ENCODE measurements at places on chromosomes 3 and 15.

- DNase-seq, result no peak
Measured at GRCh38 chr3:42214064-42214463, 51.9 kb downstream of the CCK start.

DNA sequence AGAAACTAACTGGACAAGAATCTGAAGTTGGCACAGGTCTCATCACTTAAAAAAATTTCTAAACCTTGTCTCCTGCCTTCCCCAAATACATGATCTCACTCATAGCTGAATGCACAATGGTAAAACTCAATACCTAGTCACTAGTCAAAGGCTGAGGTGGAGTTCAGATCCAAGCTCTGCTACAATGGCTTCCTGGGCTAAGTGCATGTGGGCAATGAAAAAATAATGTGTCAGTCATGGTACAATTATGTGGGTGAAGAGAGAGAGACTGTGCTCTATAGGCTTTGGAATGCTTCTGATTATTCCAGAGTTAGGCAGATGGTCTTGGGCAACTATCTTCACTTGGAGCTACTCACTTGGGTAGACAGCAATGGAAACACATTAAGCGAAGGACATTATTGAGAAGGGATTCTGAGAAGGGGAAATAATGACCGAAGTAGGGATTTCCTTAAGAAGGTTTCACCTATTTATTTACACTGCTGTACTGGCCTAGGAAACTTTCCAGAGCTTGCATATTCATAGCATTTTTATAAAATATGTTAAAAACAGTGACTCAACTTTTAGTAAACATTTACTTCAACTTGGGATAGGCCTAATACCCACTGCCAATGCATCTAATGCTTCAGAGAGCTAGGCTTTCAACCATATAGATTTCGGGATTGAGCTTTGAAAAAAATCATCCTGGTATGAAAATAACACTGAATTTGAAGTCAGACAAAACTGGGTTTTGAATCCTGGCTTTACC, 58.7 kb upstream of the PLXND1 start:
- no peak for DNase-seq

- no peak for DNase-seq
Measured at GRCh38 chr15:47661661-47662180, 55.6 kb upstream of the SEMA6D start.

DNA sequence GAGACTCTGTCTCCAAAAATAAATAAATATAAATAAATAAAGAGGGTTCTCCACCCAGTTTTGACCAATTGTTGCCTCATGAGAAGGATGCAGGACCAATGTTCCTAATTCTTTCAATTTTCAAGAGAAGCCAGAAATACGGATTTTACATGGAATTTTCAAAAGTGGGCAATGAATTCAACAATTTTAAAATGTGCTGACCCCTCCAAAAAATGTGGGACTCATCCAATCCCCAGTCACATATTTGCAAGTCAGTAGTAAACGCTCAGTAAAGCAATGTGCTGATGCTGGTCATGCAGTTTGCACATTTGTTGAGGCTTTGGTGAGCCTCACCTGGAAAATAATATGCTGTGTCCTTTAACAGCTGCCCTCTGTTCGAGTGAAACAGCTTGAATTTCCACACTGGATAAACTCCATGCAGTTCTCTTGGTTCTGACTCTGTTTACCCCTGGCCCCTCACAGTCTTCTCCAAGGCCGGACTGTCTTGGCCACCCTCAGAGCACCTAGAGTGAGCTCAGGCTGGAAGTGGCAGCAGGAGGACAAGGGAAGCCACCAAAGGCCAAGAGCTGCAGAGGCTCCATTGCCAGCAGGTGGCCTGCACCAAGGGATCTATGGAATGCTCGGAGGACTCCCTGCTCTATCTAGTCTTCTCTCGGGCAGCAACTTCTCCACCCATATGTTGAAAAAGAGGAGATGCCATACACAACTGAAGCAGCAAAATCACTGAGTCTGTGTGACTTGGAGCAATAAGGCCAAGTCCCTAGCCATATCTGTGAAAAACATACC, 246.8 kb downstream of the UACA start:
- DNase-seq, result no peak

- DNase-seq, result no peak
Measured at GRCh38 chr3:8482960-8483665, 18.5 kb upstream of the LMCD1 start.

DNA sequence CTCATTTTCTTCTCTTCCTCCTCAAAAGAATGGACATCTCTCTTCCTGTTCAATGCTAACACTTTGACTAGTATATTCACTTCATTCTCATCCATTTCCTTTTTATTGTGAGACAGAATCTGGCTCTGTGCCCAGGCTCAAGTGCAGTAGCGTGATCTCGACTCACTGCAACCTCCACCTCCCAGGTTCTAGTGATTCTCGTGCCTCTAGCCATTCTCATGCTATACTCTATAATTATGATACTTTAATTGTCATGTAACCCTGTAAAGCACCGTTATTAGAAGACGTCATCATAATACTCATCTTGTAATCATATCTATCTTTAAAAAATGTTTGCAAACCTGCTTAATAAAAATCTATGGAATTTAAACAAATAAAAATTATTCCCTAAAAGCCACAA, 107.0 kb downstream of the SHOX2 start:
- no peak for DNase-seq

DNA sequence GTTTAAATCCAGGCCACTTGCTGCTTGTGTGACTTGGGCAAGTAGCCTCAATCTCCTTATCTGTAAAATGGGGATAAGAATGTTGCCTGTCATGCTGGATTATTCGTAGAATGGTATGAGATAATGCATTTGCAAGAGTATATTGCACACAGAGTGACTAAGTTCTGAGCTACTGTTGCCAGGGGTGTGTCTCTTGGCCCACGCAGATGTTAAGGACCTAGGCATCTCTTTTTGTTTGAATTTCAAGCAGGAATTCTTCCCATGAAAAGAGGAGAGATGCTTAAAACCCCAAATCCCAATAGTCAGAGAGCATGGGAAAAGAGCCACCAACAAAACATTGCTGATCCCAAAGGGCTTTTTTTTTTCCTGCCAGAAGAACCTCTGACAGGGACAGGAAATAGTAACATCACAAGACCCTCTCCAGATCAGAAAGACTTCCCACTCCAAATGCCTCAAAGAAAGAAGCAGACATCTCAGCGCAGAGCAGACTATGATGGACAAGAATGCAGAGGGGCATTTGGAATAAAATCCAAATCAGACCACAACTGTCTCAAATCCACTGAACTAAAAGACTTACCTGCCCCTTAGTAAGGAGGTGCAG, 90.5 kb downstream of the MRPL46 start:
- no peak for DNase-seq

DNA sequence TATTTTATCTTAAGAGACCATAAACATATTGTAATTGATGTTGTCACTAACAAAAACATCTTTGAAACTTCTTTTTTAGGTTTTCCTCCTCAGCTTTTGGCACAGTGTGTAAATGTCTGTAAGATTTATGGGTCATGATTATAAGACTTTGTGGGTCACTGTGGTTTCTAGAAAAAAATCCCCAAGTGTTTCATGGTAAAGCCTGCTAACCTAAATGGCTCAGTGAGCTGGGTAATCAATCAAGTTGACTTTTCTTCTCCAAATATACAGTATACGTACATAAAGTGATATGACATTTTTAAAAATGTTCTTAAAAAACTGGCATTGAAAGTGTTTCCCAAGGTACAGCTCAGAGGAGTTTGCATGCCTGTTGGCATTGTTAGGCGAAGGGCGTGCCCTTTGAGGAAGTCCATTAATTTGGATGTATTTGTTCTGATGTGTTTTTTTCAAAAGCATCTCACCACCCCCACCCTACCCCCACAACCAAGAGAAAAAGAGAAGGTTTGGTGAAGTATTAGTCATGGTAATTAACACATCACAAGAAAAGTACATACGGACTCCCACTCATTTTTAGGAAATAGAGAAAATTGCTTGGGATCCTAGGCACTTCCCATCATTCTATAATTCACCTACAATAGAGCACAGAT, 385.4 kb upstream of the LRRC3B start:
- no peak for DNase-seq

- no peak for DNase-seq
Measured at GRCh38 chr3:143672396-143673165, 175.7 kb downstream of the SLC9A9 start.
